ENCODE measurements at places on chromosomes 3 and 15.

- no peak for DNase-seq
Measured at GRCh38 chr3:133890972-133891644, 4.6 kb downstream of the RAB6B start.

GRCh38 chr15:39792844-39793335, 10.2 kb upstream of the FSIP1 start:
- DNase-seq: no peak

DNA sequence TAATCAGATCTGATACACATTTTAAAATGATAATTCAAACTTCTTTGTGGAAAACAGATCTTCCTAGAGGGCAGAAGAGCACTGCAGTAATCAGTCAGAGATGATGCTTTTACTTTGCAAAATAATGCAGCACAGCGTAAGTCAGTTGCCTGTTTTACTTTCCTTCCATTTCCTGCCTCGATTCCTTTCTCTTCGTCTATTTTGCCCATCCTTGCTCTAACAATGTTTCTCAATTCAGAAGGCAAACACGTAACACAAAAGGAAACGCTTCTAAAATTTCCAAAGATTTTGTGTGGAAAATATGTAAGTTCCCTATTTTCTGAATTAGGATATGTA, 119.9 kb downstream of the P3H2 start:
- no peak for DNase-seq

GRCh38 chr3:25454005-25454927, 26.2 kb downstream of the RARB start:
- no peak for DNase-seq

GRCh38 chr15:65375871-65376607, 1.8 kb downstream of the IGDCC3 start:
- no peak for DNase-seq

- DNase-seq: no peak
Measured at GRCh38 chr3:131033480-131034080, 6.9 kb downstream of the NEK11 start.

- DNase-seq: no peak
Measured at GRCh38 chr3:32120471-32120870, 14.1 kb downstream of the GPD1L start.

GRCh38 chr3:79846148-79846933, 78.5 kb upstream of the ROBO1 start:
- no peak for DNase-seq

DNA sequence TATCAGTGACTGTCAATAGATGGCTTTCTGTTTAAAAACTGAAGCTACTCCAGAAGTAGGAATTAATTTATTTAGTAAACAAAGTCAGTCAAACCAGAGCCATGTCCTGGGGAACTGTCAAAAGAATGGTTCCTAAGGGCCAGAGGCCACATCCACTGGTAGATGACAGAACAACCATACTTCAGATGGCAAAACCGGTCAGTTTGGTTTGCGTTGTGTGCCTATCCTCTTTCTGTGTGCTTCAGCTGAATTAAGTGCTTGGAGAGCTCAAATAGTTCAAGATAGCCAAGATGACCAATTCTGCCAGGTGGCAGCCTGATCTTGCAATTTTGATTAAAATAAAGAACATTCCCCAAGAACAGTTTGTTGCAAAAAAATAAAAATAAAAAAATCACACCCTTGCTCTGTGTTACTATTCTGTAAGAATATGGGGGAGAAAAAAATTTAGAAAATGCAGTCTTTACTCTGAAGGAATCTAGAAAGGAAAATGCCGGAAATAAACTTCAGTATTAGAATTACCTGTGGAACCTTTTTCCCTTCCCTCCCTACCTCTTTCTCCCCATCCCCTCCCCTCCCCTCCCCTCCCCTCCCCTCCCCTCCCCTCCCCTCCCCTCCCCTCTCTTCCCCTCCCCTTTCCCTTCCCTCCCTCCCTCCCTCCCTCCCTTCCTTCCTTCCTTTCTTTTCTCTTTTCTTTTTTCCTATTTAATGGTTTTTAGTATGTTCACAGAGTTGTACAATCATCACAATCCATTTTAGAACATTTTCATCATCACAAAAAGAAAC, 2.5 kb downstream of the MAP3K13 start:
- DNase-seq: no peak

DNA sequence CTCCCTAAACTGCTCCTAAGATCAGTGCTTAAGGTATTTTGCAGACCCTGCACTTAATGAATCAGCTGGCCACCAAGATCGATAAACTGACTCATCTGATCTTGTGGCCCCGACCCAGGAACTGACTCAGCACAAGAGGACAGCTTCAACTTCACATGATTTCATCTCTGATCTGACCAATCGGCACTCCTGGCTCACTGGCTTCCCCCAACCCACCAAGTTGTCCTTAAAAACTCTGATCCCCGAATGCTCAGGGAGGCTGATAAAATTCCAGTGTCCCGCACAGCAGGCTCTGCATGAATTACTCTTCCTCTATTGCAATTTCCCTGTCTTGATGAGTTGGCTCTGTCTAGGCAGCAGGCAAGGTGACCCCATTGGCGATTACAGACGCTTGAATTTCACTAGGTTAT, 13.5 kb downstream of the HTR3E start:
- DNase-seq: no peak

GRCh38 chr3:181558870-181559269, 152.9 kb upstream of the SOX2 start:
- DNase-seq: no peak

All from activated CD4-positive, alpha-beta T cell treated with anti-CD3 and anti-CD28 coated beads, Interleukin-2, amount 50 U/mL, for 48 hours (primary cell).